Prostate gland (tissue), 2 donors: ENCODE measurements at places on chromosomes 12 and 14. TPM values are rescaled to one million over a fixed set of nuclear protein-coding genes. Genes with fewer than 3 reads are reported as not detected.

Gene DRAM1
- total RNA-seq: 12.8 TPM

Gene CCDC197
- total RNA-seq: not detected

Gene PITPNM2
- 2.4 TPM for total RNA-seq

Gene PLEKHG7
- total RNA-seq: 0.50 TPM

Gene LRRC23
- 15.9 TPM for total RNA-seq

Gene EDDM3A
- total RNA-seq: not detected

Gene ARF6
- 92.7 TPM for total RNA-seq

Gene SNRNP35
- total RNA-seq: 16.6 TPM

Gene CSRP2
- 31.0 TPM for total RNA-seq

Gene IGFBP6
- total RNA-seq: 189 TPM
